ENCODE measurements at places on chromosomes 12 and 14.
A peak's percentile ranks its signal among the peaks of the same experiment; 100 is the strongest.

DNA sequence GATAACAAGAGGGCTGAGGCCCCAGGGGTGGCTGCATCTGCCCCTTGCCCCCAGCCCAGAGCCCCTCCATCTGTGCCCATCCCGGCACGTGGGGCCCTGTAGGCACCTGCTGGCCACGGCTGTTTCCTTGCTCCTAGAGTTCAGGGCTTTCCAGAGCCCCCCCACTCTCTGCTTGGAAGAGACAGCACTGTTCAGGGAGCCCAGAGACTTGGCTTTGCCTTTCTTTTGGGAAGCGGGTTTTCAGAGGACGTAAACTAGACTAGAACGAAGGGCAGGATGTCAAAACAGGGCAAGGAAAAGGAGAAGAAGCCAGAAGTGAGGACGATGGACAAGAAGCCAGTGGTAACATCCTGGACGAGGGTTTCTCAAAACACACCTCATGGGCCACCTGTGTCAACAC is 163.3 kb upstream of the LHX5 start:
- DNase-seq: no peak

DNA sequence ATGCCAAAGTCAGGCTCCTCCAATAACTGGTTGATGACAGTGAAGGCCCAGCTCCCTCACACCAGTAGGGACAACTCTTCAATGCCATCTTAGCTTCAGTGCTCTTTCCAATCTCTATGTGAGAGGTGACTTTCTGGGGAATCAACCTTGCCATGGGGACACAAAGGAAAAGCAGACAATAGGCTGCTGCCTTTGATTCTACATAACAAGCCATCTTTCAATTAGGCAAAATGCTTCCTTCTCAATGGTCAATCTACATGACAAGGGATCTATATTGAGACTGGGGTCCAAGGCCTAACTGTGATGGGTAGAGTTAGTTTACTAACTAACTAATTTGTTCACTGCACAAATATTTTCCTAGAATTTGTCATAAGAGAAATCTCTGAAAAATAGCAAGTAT is 1417.5 kb upstream of the SEL1L start:
- DNase-seq: no peak

GRCh38 chr12:63420206-63420644 is 248.1 kb downstream of the DPY19L2 start:
- DNase-seq: peak; percentile 9

DNA sequence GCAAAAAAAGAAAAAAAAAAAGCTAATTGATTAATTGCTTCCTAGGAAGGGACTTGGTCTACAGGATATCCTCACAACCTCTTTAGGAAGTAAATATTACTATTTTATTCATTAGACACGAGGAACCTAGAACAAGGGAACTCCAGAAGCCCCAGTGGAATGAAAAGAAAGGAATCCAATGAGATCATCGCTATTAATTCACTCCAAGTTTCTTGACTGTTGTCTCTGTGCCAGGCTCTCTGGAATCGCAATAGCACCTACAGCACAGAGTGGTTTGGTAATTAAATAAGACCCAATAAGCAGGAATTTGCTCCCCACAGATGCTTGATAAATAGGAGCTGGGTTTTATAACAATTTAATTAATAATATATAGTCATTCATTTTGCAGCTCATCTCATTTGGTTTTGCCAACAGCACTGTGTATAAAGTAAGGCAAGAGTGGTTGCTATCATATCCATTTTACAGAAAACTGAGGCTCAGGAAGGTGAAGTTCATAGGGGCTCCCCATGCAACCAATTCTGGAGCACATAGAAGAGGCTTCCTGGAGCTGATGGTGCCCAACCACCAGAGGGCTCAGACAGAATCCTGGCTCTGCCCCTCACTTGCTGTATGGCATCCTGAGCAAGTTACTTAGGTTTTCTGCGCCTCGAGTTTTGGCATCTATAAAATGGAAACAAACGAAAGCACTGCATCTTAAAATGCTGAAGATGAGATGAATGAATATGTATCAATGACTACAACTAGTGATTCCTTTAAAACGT is 420.2 kb downstream of the MED13L start:
- no peak for DNase-seq

DNA sequence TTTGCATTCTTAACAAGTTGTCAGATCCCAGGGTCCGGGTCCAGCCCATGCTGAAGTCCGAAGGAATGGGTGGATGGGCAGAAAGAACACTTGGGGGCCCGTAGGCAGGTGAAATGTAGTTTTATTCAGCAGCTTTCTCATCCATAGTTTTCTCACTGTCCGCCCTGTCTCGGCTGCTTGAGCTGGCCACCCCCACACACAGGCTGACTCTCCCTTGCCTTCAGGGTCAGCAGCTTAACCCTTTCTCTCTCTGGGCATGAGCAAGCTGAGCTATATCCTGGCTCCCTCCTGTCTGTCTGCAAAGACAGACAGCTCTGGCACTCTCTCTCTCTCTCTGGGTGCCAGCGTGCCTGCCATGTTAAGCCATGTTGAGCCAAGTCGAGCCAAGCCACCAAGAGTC is 163.9 kb downstream of the PTCSC3 start:
- DNase-seq: no peak

DNA sequence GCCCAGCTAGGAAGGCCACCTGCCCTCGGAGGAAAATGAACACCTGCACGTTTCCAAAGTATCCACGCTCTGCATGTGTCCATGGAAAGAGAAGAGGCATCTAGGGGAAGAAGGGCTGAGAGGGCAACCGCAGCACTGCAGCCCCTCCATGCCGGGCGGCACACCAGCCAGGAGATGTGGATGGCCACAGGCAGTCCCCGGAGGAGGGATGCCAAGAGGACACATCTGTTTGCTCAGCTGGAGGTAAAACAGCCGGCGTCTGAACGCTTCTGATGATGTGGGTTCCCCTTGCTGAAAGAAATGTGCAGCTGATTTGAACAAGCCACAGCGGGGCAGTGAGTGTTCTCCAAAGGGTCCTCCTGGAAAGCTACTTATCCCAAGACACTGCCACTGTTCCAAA is 34.0 kb downstream of the CHGA start:
- no peak for DNase-seq

DNA sequence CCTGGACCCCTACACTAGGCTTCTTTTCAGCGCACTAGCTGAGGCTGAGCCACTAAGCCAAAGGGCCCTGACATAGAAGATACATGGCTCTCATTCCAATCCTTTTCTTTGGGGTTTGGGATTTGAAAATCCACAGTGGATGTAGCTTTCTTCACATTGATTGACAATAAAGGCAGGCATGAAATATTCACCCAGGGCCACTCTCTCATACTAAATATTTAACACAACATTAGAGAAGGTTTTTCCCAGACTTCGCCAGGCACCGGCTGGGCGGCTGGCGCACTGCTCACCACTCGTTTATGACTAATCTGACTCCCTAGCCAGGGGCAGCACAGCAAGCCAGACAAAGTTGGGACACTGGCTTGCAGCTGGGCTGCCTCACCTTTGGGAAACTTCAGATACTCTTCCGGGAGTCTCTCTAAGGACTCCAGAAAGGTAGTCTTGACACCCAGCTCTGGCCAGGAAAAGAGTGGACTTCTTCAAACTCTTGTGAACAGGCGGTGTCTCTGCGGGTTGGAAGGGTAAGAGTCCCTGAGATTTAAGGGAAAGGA is 699 bp upstream of the HOXC11 start:
- no peak for DNase-seq

GRCh38 chr12:71085575-71085974 is 72.2 kb downstream of the TSPAN8 start:
- no peak for DNase-seq

DNA sequence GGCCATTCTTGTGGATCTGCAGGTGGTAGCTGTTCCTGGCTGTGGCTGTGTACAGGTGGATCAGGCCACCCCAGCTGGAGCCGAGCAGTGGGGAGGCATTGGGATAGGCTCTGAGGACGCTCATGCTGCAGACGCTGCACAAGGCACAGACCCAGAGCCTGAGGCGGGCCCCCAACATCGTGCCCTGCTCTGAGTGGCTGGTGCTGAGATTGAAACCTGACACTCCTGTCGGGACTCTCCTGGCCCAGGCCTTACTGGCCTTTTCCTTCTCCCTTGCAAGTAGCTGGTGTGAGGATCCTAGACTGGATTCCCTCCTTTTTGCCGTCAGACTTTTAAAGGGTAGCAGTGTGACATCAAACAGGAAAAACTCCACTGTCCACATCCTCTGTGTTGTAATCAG is at the start of gene FGF23:
Gene FGF23 (minus strand): TSS at position 308 of the 400 bp plus-strand sequence. CDS start 130 bp downstream, at position 178.
- DNase-seq: no peak

DNA sequence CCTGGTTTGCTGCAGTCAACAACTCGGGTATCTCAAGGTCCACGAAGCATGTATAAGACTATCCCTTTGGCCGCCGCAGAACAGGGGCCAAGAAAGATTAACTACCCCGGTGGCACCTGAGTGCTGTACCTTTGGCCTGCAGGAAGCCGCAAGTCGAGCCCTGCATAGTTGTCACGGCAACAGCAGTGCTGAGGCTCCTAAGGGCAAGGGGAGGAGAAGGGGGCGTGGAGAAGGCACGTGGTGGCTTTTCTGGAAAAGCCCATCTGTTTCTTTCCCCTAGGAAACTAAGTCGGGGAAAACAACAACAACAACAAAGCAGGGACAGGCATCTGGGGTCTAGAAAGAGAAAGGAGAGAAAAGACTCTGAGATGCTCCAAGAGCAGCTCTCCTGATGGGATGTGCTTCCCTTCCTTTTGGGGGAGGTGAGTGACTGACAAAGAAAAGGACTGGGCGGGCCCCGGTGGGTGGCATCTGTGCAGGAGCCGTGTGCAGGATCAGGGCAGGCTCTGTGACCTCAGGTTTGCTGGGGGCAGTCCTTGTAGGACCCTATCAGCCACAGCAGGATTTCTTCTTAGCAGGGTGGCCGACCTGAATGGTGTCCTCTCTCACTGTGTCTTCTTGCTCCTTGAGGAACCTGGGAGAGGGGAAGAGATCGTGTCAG is 123.9 kb downstream of the PRMT8 start:
- no peak for DNase-seq

DNA sequence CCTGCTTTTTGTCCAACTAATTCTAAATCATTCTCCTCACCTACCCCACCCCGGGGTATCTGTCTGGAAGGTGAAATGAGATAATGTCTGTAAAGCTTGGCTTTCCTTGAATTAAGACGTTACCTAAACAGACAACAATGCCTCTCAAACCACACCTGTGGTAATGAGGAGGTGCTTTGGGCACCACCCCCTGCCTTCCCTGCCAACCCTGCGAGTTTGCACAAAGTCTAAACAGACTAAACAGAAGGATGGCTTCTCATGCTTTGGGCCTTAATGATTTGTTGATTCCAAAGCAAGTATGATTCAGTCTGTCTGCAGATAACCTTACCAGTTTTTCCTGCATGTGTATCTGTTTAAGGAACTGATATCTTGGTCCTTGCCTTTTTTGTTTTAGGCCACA is 82.4 kb downstream of the ZFC3H1 start:
- no peak for DNase-seq

Measured in thymus (tissue), 14 donors.